ENCODE measurements at places on chromosomes 5 and 9.

- DNase-seq: no peak
Observed at GRCh38 chr9:101705135-101705661, 33.2 kb downstream of the GRIN3A start.

DNA sequence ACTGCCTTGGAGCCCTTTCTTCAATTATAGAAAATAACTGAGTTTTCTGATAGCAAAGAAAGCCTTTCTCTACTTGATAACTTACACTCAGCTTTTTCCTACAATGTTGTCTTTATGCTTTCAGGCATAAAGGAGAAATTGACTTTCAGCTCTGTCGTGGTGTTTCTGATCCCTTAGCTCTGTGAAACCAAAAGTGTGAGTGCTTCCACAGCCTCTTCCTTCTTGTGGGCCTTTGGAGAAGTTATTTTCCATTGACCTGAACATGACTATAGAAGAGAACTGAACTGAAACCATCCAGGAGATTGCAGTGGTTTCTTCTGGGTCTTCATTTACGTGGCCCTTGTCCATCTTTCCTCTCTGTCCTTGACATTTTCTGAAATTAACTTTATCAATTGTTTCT lies 59.5 kb upstream of the EQTN start:
- no peak for DNase-seq

DNA sequence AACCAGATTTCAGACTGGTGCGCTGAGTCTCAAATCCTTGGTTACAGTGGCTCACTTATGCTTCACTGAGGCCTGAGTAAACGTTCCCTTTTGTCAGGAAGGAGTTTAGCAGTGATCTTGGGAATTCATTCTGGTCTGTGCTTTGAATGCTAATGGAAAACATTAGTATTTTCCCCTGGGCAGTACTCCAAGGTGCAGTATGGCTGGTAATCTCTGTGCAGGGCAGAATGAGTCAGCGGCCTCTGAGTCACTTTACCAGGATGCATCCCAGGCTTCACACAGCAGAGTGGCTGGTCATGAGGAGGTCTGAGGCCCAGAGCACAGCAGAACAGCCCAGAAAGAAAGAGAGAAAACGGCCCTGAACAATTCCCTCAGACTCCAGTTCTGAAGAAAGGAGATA lies 54.0 kb downstream of the PCA3 start:
- no peak for DNase-seq

DNA sequence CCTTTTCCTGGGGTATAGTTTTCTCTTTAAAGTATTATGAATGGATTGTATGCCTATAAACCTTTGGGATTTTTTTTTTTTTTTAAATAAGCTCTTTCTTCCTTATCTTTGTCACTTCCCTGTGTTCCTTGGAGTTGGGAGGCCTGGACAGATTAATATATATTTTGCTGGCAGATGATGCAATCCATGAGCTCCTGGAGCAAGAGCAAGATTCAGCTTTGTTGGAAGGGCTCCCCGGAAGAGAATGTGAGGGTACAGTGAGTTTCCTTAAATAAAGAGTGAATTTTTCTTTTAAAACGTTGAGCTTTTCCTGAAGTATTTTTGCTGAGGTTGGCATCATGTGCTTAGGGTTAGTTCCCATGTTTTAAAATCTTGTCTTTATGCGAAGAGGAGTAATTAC lies 98.7 kb upstream of the SLC28A3 start:
- DNase-seq: no peak

DNA sequence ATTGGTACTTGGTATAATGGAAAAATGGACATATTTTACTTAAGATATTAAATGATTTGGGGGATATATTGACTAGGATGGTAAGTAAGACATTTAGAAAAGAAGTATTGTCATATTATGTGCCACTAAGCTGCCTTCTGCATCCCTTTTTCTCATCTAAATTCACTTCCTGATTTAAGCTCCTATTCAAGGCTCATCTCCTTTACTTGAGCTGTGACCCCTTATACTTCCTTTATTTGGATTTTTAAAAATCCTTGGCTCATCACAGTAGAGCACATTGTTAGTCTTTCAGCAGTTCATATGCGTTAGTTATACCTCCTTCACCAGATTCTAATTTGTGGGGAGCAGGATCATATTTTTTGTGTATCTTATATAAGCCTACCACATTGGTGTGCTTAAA lies 6.6 kb downstream of the COMMD10 start:
- no peak for DNase-seq

GRCh38 chr9:72790989-72791388 lies 161.9 kb downstream of the ALDH1A1 start:
- DNase-seq: no peak
